ENCODE measurements at places on chromosomes 12 and 14. TPM values are rescaled to one million over a fixed set of nuclear protein-coding genes. Genes with fewer than 3 reads are reported as not detected.

- no peak for DNase-seq
These were observed 129.4 kb downstream of the SCARB1 start for GRCh38 chr12:124734224-124734788.

DNA sequence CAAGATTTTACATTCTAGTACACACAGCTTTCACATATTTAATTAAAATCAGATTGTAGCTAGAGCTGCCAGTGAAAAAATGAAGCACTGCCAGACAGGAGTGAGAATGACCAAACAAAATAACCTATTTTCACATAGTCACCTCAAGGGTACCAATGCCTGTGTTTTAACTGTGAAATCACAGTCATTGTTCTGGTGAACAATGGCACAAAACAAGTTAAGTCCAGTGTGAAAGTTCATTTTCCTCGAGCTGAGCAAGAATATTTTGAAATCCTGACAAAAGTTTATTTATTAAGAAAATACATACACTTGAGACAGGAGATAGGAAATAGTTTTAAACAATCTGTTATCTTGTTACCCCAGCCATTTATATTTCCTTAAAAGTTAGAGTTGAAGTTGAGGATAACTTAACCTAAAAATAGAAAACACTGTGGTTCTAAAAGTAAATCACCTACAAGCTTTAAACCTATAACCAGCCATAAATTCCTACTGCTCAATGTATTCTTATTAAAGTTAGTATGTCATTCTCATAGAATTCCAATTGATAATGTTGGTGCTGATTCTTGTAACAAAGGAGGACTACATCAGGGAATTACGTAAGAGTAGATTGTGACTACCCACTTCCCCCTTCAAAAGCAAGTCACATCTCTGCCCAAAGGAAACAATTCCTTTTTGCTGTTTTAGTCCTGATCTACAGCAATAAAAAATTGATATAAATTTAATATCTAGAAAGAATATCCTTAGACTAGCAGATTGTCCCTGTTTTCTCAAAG lies 15.9 kb downstream of the DENND5B start:
- no peak for DNase-seq

DNA sequence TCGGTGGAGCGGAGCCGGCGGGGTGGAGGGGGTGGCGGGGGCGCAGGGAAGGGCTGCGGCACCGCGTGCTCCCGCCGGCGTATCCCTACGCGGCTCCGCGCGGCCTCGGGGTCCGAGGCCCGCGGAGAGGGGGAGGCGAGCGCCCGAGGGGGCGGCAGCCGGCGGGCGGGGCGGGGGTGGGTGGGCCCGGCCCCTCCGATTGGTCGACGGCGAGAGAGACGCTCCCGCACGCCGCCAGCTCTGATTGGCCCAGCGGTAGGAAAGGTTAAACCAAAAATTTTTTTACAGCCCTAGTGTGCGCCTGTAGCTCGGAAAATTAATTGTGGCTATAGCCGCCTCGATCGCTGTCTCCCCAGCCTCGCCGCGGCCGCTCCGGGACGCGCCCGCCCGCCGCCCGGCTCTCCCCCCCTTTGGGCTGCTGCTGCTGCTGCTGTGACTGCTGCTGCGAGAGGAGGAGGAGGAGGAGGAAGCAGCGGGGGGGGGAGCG lies at the start of gene FOXG1:
Gene FOXG1 (plus strand): TSS at position 319 of the 487 bp plus-strand sequence. CDS start 493 bp downstream, outside the sequence.
- DNase-seq, result peak; percentile 15

DNA sequence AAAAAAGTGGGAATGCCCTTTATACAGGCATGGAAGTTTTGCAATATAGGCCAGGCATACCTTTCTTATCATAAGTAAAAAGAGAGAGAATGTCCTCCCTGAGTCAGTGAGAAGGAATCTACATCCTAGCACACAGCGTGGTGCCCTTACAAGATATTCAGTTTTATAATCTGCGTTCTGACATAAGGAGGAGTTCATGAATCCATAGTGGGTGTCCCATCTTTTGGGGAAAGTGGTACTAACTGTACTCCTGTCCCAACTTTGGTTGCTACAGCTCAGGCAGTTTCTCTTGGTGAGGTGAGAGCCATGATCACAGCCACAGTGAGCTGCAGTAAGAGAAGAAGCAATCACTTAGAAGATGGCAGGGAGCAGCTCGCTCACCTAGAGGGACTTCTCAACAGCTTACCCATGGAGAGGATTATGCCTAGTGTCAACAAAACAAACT lies 332.9 kb downstream of the BCAT1 start:
- peak; percentile 8 for DNase-seq

DNA sequence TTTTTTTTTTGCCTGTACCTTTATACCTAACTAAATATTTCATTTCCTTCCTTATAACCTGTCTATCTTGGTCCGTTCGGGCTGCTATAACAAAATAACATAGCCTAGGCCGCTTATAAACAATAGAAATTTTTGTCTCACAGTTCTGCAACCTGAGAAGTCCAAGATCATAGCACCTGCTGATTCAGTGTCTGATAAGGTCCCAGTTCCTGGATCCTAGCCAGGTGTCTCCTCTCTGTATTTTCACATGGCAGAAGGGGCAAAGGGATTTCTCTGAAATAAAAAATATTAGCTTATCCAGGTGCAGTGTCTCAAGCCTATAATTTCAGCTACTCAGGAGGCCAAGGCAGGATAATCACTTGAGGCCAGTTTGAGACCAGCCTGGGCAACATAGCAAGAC lies 1046.6 kb upstream of the USP15 start:
- no peak for DNase-seq

- DNase-seq, result peak; percentile 71
These were observed 27.0 kb downstream of the GPR135 start for GRCh38 chr14:59438195-59438647.

DNA sequence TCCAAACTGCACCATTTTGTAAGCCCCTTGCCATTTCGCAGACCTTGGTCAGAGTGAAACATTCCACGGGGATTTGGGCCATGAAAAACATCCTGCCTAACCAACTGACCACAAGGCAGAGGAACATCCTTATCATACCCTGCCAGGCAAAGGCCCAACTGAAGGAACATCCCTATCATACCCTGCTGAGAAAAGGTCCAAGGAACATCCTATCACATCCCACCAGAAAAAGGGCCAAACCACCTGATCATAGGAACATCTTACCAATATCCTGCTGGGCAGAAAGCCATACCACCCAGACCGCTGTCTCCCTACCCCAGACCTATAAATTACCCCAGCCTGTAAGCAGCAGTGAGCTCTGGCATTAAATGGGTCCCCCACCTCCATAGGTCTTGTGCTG lies 19.4 kb upstream of the LRRC9 start:
- no peak for DNase-seq

DNA sequence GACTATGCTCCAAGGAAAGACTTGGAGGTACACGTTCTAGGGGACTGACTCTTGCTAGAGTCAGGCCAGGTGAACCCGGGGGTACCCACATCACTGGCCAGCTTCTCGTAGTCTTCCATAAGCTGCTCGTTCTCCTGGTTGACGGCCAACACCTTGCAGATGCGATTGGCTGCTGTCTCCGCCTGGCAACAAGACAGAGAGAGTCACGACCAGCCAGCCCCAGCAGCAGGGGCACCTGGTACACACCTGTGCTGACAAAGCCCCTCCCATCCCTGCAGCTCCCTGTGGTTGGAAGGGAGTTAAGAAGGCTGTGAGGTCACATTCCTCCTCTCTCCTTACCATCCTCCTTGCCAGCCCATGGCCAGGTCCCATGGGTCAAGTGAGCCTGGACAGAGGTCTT lies 85.5 kb downstream of the ACTN1 start:
- DNase-seq, result no peak

- DNase-seq, result peak; percentile 43
These were observed 328.7 kb downstream of the RAD51B start for GRCh38 chr14:68148276-68148675.

GRCh38 chr14:61585598-61586543 lies 109.4 kb upstream of the HIF1A start:
- DNase-seq, result peak; percentile 71

GRCh38 chr12:92138626-92139025 lies 7.0 kb downstream of the BTG1 start:
- no peak for DNase-seq

DNA sequence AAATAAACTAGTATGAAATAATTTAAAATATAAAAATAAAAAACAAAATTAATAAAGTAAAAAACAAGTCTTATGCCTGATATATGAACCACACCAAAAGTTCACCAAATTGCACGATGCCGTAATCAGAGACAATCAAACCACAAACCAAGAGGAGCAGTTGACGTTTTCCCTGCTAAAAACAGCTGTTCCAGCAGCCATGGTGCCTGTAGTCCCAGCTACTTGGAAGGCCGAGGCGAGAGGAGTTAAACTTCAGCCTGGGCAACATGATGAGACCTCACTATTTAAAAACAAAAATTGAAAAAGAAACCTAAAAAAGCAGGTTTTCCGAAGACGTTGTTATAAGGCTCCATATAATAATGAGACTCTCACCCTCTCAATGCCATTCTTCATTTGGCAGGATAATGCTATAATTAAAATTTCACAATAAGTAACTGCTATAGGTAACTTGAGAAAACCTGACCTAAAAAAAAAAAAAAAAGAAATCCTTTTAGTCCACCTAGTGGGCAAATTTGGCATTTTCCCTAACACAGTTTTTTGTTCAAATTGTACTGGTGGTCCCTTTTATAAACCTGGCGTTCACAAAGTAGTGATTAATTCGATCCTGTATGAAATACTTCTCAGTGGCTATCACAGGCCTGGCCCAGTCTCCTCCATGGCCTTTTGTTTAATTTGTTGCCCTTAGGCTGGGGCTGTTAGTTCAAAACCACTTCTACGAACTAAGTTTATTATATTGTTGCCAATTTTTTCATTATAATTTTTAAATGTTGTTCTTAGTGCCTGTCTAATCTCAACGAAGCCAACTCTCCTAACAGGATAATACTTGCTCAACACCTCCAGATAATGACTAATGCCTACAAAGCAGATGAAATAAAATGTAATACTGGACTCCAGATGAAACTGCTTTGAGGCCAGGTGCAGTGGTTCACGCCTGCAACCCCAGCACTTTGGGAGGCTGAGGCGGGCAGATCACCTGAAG lies 62.1 kb downstream of the TNFAIP2 start:
- DNase-seq, result peak; percentile 32

GRCh38 chr14:22627506-22628263 lies 16.5 kb downstream of the OR6J1 start:
- no peak for DNase-seq

DNA sequence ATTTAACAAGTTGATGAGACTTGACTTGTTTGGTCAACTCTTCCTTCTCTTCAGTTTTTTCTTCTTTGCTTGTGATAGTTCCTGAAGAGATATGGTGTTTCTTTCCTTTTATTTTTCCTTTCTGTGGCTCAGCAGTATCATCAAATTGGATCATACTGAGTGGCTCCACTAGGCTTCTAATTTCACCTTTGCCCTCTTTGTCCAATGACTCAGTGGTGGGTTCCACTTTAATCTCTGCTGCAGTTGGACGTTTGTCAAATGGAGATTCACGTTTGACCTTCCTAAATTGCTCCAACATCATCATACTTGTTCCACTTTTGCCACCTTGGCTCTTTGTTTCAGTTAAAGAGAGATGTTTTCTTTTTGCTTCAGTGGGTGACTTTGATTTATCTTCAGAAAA lies 41.5 kb downstream of the FAM186A start:
- DNase-seq, result peak; percentile 18

DNA sequence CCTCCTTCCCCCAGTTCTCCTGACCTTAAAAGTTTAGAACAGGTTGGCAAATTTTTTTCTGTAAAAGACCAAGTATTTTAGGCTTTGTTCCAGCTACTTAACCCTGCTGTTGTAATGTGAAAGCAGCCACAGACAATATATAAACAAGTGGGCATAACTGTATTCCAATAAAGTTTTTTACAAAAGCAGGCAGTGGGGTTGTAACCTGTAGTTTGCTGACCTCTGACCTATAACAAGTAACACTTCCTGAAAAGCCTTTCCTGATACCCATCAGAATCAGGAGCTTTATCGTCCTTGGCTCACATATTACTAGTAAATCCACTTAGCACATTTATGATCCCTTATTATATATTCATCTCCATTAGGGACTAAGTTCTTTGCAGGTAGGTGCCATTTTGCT lies 13.1 kb upstream of the SMARCC2 start:
- DNase-seq, result no peak

- no peak for DNase-seq
These were observed 25.5 kb downstream of the CLECL1 start for GRCh38 chr12:9707356-9707755.

DNA sequence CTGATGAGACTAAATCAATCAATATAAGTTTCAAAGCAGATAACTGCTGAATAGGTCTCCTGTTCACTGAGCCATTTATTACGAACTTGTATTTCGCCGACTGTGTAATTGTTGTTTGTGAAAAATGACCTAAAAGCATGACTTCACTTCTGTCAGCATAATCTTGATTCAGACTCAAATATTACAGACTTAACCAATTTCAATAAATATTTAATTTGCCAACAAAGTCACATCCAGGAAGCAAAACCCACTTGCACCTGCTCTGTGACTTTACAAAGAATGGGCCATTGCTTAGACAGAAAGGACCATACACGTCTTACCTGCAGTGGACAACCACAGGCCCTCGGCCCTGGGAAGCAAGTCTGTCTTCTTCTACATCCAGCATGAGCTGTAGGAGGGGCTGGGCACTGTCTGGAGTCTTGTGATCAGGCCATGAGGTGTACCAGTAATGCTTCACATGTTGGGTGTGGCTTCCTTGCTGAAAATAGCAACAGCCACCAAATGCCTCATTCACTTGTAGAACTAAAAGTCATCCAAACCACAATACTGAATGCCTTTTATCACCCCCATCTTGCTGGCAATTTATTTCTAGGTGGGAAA lies 23.5 kb upstream of the PTPRB start:
- DNase-seq, result peak; percentile 95

DNA sequence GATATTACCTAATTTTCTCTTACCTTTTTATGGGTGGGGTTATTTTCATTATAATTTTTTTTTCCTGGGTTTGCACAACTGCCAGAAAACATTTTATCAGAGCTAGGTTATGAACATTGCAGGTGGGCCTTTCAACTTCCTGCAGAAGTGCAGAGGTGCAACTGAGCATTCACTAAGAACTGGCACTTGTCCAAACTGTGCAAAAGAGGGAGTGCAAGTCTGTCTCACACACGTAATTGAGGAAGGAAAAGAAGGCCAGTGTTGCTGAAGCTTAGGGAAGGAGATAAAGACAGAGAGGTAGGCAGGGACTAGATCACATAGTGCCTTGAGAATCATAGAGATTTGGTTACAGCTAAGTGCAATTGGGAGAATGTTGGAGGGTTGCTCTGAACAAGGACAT lies 14.1 kb upstream of the AMN1 start:
- no peak for DNase-seq

Gene ETFRF1
- 33.6 TPM for total RNA-seq

Gene TAS2R8
- total RNA-seq, result 0.20 TPM

Gene NOVA1
- total RNA-seq, result not detected

Gene KLHDC1
- total RNA-seq, result 1.5 TPM

Gene MSI1
- total RNA-seq, result not detected

Gene CD27
- total RNA-seq, result not detected

Gene LGALS3
- total RNA-seq, result 210 TPM

Gene POU6F1
- total RNA-seq, result 1.7 TPM

Gene NINJ2
- total RNA-seq, result 4.1 TPM

Gene AACS
- 19.2 TPM for total RNA-seq

Gene SERPINA10
- not detected for total RNA-seq

Gene DAAM1
- 8.7 TPM for total RNA-seq

Gene SIX4
- total RNA-seq, result 4.1 TPM

Gene GSC
- total RNA-seq, result not detected

Gene VRTN
- not detected for total RNA-seq
